ENCODE measurements at places on chromosomes 4 and X.

DNA sequence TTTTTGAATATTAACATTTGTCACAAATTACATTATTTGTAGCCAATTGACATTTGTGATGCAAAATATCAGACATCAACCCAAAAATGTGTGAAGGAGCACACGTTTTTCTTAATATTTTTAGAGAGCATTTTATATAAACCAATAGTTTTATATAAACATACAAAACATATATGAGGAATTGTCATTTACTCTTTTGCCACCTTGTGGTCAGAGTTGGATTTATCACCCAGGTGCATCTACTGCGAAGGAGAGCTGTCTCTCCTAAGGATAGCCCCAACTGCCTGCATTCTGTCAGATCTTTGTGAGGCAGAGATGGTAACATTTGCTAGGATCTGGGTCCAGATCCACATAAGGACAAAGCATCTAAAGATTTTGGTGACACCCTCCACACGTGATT lies 2.5 kb upstream of the USP27X start:
- DNase-seq, result peak; percentile 26

GRCh38 chrX:48918301-48918642 lies 552 bp downstream of the PIM2 start:
- no peak for DNase-seq

GRCh38 chr4:185740471-185740873 lies 71.5 kb downstream of the SORBS2 start:
- DNase-seq, result no peak

GRCh38 chr4:40530961-40531635 lies 98.6 kb downstream of the RBM47 start:
- no peak for DNase-seq

DNA sequence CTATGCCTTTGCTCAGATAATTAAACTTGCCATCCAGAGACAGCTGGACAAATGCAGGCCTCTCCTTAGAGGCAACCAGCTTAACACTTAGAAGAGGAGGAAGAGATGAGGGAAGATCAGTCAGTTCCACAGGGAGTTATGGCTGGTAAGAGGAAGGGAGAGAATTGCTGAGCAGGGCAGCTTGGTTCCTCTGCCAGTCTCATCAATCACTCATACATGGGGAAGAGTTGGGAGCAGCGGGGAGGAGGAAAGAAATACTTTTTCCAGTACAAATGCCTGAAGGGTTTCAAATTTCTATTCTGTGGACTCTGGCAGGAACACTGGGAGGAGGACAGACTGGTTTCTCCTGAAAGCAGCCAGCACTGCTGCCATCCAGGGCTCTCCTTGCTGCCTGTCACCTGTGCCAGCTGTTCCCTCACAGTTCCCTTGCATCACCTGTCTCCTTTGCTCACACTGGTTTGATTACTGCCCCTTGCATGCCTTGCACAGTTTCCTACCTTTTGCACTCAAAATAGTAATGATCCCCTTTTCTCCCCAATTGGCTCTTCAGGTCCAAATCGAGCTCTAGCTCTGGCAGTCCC lies 59.5 kb downstream of the PGRMC2 start:
- no peak for DNase-seq

GRCh38 chr4:137961051-137961438 lies 281.1 kb downstream of the SLC7A11 start:
- DNase-seq, result no peak

DNA sequence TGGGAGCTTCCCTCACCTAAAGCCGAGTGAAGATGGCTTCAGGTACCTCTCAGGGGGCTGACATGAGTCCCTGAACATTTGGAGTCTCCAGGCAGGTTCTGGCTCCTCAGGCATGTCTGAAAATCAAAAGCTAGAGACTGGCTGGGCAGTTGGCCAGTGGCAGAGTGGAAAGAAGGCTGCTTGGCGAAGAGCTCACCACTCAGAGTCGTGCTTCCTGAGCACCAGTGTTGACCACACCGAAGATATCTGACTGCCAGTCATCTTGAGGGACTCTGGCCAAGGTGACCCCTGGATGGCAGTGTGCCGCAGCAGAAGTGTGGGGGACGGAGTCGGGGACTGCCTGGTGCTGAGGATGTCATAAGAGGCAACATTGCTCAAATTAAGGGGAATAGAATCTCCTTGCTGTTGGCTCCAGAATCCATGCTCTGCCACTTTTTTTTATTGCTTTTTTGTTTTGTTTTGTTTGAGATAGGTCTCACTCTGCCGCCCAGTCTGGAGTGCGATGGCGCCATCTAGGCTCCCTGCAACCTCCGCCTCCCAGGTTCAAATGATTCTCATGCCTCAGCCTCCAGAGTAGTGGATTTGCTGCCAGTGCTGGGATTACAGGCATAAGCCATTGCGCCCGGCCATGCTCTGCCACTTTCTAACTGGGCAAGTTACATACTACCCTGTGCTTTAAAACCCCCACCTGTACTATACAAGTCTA lies 172.5 kb upstream of the GATB start:
- DNase-seq, result no peak

DNA sequence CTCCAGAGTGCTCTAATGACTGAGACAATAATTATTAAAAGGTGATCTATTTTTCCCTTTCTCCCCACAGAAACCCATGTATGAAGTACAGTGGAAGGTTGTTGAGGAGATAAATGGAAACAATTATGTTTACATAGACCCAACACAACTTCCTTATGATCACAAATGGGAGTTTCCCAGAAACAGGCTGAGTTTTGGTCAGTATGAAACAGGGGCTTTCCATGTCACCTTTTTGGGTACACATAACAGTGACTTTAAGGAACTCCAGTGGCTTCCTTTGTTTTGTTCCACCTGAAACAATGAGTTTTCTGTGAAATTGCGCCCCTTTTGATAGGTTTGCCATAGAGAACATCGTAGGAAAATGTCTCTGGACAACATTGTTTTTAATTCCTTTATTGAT lies 69.6 kb downstream of the KIT start:
- DNase-seq, result no peak

DNA sequence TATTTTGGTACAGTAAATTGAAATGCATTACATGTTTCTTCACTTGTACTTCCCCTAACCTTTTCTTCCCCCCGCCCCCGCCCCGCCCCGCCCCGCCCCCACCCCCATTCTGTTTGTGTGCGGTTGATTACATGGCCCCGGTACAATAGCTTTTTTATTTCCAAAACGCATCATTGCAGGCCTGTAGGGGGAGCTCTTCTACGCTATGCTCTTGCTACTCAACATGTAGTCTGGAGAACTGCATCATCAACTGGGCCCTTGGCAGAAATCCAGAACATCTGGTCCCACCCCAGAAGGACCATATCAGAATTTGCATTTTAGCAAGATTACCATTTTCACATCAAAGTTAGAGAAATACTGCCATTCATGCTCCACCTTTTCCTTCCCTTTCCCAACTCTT lies 333.3 kb upstream of the DDX53 start:
- no peak for DNase-seq

- DNase-seq, result no peak
These were observed 39.6 kb upstream of the PSAPL1 start for GRCh38 chr4:7474320-7474719.

GRCh38 chr4:141814499-141814898 lies 178.1 kb downstream of the IL15 start:
- no peak for DNase-seq

DNA sequence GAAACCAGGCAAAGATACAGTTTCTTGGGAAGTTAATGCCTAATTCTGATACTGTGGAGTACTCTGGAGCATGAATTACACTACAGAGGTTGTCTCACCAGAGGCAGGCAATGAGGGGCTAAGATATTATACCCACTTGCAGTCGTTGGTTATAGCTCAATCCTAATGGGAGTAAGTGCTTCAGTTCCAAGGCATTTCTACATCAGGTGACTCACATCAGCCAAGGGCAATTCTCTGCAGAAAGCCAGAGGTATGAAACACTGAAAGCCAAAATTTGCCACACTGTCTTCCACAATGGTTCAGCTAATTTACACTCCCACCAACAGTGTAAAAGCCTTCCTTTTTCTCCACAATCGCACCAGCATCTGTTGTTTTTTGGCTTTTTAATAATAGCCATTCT lies 174.0 kb upstream of the IL15 start:
- no peak for DNase-seq

DNA sequence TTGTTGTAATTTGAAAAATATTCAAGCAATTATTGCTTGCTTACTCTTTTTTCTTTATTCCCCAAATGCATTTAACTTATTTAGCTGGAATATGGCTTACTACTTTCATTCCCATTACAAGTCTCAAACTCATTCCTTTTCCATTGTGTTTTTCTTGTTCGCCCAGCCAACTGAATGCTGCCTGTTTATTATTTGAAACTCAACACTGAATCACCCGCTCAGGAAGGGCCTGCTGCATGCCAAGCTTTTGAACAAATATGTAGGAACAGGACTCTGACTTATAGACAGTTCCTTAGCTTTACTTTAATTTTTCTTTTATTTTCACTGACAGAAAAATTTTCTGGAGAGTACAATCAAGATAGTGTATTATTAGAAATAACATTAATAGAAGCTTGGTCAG lies 12.9 kb downstream of the PCDH18 start:
- no peak for DNase-seq

DNA sequence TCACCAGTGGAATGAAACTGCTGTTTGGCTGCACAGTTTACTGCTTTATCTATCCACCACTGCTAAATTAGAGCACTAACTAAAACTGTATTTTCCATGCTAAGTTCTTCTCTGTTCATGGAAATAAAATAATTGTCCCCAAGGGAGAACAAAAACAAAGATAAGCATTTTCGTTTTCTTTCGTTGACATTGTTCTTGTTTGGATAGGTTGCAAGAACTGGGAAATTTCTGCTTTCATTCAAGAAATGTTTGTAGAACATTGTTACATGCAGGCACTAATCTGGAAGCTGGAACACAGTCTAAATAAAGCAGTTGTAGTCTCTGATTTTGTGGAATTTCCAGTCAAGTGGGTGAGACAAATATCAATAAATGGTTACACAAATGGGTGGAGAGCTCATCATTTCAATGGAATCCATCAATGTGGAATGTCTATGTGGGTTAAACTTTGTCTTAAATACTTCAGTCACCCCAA lies 5.8 kb upstream of the CXCL8 start:
- no peak for DNase-seq

DNA sequence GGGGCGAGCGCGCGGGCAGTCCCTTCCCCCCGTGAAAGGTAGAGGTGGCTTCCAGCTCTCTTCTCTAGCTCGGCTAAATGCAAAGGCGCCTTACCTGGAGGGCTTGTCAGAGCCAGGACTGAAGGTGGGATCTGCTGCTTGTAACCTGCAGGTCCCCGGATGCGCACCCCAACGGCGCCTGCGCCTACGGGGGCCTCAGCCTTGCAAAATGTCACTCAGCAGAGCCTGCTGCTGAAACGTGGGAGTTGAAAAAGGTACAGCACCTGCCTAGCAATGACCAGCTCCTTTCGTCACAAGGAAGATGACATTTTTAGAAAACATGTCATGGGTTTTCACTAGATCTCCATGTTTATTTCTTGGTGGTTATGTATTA lies 583 bp downstream of the ABHD18 start:
- DNase-seq, result peak; percentile 67

DNA sequence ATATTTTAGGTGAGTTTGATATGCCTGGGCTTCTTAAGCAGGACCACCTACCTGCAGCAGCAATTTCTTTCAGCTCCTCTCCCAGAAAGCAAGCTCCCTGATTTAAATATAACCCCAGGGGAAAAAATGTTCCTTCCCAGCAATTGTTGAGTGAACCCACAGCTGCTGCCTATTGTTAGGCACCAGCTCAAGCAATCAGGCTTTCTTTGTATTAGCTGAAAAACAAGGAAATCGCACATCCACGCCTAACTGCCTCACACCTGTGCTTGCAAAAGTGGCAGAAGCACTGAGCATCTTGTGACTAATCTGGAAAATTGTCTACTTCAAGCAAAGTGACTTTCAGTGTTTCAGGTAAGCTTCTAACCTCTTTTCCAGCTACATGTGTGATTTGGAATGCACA lies 432.2 kb downstream of the SMARCA1 start:
- no peak for DNase-seq

DNA sequence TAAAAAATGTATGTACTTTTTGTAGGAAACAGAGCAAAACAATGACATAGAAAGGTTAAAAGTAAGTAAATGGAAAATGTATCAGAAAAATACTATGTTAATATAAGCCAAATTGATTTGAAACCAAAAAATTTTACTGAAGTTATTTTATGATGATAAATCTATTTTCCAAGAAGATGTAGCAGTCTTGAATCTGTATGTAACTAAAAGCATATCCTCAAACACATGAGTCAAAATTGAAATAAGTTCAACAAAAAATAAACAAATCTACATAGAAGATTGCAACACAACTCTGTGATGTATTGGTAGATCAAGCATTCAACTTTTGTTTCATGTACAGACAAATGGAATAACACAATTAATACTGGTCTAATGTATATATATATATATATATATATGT lies 450.0 kb downstream of the SPRY1 start:
- DNase-seq, result no peak

DNA sequence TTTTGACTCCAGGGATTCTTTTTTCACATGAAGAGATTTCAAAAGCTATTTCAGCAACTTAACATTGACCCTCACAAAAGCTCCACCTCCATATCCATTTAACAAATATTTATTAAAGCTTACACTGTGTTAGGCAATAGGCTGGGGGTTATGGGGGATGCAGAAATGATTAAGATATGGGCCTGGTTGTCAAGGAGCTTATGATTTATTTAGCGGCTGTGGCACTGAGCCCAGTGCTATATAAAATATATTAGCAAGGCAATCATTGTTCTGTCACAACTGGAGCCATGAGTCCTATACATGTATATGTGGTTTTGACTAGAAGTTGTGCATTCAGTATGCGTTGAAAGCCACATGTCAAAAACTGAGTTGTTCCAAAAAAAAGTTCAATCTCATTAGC lies 131.1 kb downstream of the GPC3 start:
- DNase-seq, result no peak

GRCh38 chr4:150402871-150403272 lies 179.1 kb upstream of the MAB21L2 start:
- no peak for DNase-seq

DNA sequence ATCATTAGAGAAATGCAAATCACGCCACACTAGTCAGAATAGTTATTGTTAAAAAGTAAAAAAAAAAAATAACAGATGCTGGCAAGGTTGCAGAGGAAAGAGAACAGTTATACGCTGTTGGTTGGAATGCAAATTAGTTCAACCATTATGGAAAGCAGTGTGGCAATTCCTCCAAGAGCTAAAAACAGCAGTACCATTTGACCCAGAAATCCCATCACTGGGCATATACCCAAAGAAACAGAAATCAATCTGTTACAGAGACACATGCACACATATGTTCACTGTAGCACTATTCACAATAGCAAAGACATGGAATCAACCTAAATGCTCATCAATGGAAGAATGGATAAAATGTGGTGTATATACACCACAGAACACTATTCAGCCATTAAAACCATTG lies 388.7 kb upstream of the FMR1 start:
- no peak for DNase-seq

DNA sequence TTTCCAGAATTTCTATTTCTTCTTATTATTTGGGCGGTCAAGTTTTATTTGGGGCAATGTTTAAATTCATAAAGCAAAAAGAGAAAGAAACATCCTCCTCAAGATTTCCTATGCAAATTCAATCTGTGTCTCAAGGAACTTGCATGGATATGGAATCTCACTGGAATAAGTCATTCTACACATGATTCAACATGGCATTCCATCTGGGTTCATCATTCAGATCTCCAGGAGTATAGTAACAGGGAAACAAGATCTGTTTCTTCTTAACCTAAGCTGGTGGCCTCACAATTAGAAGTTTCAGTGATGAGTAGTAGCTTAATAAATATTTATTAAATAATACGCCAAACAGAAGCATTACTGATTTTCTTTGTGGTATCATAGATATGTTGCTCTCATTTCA lies 19.8 kb downstream of the KLHL34 start:
- no peak for DNase-seq

Measured in CD8-positive, alpha-beta memory T cell (primary cell).